ENCODE measurements at places on chromosomes 1 and 21.

DNA sequence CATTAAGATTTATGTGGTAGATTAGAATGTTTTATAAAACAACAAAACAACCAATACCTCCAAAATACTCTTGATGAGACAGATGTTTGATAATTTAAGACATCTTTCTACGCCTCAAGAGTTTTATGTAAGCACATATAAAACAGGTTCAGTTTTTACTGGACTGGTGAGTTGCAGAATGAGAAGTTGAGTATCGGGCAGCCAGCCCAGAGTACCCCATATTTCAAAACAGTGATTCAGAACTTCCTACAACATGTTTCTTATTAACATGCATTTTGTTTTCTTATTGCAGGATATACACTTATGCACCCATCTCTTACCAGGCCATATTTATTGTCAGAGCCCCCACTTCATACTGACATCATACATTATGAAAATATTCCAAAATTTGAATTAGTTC, 91.4 kb upstream of the RAVER2 start:
- DNase-seq = no peak

DNA sequence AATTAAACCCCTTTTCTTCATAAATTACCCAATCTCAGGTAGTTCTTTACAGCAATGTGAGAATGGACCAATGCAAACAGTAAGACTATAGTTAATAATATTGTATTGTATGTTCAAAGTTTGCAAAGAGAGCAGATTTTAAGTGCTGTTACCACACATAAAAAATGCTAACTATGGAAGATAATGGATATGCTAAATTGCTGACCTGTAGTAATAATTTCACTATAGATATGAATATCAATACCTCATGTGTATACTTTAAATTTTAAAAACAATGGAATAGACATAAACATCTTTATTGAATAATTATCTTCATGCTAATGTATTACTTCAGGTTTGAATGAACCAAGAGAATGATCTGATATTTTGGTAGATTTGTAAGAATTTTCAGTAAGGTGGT, 552.4 kb upstream of the CHRM3 start:
- DNase-seq = no peak

GRCh38 chr1:6774381-6774780, 10.9 kb upstream of the CAMTA1 start:
- DNase-seq = no peak

DNA sequence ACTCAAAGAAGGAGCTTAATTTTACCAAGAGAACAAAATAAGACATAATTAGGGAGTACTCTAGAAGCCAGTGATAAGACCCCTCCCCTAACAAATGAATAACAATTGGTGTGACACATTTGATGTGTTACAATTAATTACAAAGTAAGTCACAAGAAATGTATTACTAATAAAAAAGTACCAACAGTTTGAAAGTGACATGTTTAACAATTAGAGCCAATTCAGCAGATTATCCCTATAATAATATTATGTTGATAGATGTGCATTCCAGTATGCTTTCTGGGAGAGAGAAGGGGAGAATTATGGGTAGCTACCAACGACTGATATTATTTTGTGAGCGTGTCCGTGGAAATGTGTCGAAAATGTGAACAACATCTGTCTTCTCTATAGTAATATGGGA, 19.1 kb downstream of the CTSK start:
- no peak for DNase-seq

- no peak for DNase-seq
These were observed 392.4 kb downstream of the KCNH1 start for GRCh38 chr1:210741564-210741963.

- DNase-seq = no peak
These were observed 719.0 kb downstream of the RWDD3 start for GRCh38 chr1:95953015-95953414.

DNA sequence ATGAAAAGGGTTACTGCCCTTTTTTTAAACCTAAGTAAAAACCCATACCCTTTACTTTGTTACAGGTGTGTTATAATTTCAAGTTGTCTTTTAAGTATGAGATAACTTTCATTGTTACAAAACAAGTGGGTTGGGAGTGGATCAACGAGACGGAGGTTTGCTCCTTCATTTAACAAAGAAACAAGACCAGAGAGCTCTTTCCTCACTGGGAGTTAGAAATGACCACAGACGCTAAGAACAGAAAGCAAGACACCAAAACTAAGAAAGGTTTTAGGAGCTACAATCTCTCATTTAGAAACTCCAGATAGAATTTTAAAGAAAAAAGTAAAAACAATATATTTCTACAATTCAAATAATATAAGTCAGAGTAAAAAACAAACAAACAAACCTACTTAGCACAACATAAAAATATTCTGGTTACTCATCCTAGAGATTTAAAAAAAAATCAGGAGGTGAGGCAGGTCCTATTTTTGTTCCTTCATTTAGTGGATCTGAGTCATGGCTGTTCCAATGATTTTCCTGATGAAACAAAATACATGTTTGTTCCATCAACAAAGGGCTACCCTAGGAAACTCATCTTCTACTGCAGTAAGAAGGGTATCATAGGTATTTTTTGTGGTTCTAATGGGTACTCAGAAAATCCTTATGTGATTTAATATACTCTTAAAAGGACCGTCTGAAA, 33.0 kb downstream of the APP start:
- DNase-seq = no peak

- peak; percentile 54 for DNase-seq
These were observed at the start of gene PTPRF for GRCh38 chr1:43530483-43531106. Gene PTPRF, plus strand, starts transcription at chr1:43530883. Its CDS starts 14,193 bp downstream, at chr1:43545076.

Measured in large intestine (tissue), 12 donors.